ENCODE measurements at places on chromosomes 4 and X.

DNA sequence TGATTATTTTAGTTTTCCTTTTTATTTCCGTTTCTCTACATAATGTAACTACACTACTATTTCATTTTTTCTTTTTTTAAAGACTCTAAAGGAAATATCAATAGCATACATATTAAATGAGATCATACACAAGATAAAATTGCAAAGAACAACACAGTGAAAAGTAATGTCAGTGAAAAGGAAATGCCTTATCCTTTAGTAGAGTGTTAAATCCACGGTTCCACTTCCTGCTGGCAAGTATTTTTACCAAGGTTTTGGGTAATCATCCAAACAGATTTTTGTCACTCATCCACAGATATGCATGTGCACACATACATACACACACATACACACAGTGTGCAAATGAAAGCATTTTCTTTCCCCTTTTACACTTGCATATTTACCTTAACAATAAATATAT, 548.9 kb downstream of the PPP4R3C start:
- DNase-seq = no peak

DNA sequence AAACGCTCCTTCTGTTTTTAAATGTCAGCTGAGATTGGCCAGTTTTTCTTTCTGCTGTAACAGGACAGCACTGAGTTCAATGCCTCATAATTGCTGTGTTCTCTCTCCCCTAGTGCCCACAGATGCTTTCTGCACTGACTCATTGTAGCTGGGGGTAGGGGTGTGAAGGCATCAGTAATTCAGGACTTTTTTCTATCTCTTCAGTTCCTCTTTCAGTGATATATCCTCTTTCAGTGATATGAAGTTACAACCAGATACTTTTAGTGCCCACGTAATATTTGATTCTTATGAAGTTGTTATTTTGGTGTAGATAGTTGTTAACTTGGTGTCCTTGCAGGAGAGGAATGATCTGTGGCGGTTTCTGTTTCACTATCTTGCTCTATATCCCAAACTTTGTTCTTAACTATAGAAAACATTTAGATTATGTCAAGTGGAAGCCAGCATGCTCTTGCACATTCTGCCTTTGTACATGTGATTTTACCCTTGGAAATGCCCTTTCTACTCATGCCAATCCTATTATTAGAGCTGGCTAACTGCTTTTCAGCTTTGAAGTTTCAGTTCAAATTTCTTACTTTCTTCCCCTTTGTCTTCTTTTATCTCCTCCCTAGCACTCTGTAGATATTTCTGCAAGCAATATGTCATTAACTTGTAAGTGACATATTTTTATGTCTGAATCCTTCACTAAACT, 1258.4 kb downstream of the FAM133A start:
- no peak for DNase-seq

DNA sequence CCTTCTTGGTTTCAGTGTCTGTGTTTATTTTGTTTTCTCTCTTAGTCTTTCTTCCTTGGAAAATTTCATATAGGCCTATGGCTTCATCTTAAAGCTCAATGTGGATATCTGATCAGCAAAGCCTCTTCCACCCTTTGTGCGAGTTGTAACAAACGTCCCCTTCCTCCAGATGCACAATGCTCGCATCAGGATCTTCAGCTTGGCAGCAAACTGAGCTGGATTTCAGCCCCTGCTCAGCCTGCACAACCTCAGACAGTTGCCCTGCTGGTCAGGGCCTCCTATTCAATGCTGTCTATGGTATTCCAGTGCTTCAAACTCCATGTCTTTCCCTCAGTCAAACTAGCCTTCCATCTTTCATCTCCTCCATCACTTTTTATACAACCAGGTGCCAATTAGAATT, 309.4 kb downstream of the ARHGAP24 start:
- DNase-seq = no peak

DNA sequence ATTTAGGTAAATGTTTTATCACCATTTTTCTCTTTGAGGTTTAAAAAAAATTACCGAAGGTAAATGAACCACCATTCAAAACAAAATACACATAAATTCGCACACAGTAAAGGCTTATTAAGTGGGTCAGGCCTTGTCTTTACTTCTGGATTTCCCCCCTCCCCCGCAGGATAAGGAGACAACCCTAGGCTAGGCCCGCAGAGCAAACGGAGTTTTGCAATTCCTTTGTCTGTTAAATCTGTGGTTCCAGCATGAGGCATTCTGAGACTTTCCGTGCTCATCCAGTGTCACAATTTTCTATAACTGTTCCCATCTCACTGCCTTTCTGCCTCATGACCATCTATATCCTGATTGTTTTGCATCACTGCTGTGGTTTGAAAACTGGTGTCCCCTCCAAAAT, 307.4 kb downstream of the DCHS2 start:
- no peak for DNase-seq

- no peak for DNase-seq
Measured at GRCh38 chr4:113825272-113825671, 63.7 kb upstream of the CAMK2D start.

- no peak for DNase-seq
Measured at GRCh38 chr4:174460684-174461083, 61.6 kb downstream of the HPGD start.

DNA sequence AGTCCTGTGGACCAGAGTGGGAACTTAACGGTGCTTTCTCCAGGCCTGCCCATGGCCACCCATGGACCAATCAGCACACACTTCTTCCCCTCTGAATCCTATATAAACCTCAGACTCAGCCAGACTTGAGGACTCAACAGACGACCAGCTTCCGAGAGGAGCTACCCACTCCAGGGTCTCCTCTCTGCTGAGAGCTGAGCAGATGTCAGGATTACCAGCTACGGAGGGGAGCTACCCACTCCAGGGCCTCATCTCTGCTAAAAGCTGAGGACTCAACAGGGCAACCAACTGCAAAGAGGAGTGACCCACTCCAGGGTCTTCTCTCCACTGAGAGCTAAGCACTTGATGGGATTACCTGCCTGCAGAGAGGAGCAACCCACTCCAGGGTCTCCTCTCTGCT, 80.0 kb upstream of the DDX60 start:
- DNase-seq = no peak

GRCh38 chr4:91936311-91936710, 367.5 kb upstream of the GRID2 start:
- no peak for DNase-seq

GRCh38 chr4:159212675-159213293, 109.9 kb downstream of the RAPGEF2 start:
- no peak for DNase-seq

DNA sequence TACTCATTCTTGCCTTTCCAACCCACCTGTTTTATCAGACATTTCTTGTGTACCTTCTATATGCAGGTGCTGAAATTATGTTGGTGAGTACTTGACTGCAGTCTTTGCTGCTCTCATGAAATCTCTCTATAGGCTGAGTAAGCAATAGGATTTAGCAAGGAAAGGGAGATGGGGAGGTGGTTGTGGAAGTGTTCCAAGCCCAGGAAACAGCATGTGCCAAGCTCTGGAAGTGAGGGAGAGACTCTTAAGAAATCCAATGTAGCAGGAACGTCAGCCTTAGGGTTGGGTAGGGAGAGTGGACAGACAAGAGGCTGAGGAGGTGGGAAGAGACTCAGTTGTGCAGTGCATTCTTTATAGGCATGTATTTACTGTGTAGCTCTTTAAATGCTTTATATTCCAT, 5.6 kb downstream of the SEPTIN11 start:
- DNase-seq = no peak

DNA sequence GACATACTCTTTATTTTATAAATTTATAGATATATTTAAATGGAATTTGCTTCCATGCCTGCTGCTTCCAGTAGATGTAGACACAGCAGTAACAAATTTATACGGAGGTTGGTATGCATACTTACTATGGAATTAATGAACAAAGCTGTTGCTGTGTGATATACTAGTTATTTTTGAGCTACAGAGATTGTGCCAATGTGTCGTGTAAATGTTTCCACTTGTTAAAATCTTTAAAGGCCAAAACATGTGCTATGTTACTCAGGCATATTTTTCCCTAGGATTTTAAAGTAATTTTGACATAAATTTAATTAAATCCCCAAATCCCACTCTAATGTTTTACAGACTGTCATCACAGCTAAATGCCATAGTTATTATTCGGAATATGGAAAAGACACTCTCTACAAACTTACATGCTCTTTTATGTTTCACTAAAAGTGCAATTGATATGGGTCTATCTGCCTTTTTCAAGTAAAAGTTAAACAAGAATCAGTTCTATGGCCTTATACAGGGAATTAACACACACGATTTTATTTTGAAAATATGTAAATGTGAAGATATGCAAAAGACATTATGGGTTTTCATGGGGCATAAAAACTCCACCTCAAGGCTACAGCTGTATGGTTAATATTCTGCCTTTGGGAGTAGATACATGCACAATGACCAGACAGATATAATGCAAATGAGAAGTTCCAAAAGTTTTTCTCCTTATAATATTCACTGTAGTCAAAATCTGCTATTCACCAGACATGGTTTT, 256.8 kb downstream of the FSTL5 start:
- DNase-seq = no peak

GRCh38 chr4:53671757-53672156, 80.5 kb upstream of the LNX1 start:
- DNase-seq = no peak

GRCh38 chrX:44431194-44431593, 87.7 kb upstream of the EFHC2 start:
- no peak for DNase-seq

- DNase-seq = no peak
Measured at GRCh38 chr4:90888571-90888970, 761.4 kb downstream of the CCSER1 start.

- DNase-seq = no peak
Measured at GRCh38 chrX:66221856-66222255, 57.8 kb downstream of the HEPH start.

DNA sequence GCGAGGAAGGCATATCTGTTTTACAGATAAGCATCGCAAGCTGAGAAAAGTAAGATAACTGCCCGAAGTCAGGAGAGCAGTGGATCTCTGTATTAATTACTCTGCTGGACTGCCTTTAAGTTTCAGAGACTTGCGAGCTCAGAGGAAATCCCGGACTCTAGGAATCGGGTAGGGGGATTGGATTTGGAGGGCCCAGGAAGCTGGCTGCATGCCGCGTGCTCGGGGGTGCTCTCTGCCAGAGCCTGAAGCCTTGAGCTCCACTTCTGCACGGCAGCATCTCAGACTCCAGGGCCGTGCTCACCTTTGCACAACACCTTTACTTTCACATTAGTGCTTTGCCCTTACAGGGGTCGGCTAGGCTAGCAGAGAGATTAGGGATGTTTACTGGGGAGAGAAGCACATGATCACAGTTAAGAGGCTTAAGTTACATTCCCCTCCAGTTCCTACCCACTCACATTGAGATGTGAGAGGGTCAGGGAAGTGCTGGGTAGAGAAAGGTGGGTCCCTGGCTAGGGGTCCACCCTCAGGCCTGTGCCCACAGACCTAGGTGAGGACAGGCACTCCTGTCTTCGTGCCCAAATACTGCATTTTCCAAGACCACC, 57.0 kb downstream of the TRIML1 start:
- no peak for DNase-seq

DNA sequence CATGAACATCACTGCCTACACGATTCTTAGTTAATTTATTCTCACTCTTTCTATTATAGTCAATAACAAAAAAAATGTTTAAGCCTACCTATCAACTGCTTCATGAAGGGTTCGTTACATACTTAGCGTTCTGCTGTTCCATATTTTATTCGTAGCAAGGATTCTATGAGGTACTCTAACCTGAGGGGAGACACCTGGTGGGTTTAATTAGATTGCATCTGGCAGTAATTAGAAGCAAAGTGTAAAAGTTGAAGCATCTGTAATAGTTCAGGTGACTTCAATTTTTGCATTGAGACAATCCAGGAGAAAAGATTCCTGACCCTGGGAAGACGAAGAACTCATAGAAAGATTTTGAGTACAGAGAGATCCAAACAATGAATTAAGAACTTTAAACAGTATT, 1655.8 kb upstream of the TENM3 start:
- no peak for DNase-seq

GRCh38 chr4:142463206-142463605, 382.9 kb downstream of the INPP4B start:
- DNase-seq = no peak

DNA sequence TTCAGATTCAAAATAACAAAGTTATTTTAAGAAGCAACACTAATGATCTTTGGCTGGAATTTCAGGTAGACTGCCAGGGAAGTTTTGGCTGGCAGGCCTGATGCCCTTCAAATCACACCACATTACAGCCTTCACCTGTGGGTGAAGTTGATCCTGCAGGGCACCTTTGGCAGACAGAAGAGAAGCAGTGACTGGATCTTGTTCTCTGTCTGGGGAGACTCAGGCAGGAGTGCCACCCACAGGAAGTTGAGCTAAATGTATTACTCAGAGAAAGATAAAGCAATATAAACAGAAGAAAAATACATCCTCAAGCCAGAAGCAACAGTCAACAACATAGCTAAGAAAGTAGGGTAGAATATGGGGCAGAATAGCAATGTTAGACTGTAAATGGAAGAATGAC, 12.8 kb upstream of the CFAP299 start:
- no peak for DNase-seq

DNA sequence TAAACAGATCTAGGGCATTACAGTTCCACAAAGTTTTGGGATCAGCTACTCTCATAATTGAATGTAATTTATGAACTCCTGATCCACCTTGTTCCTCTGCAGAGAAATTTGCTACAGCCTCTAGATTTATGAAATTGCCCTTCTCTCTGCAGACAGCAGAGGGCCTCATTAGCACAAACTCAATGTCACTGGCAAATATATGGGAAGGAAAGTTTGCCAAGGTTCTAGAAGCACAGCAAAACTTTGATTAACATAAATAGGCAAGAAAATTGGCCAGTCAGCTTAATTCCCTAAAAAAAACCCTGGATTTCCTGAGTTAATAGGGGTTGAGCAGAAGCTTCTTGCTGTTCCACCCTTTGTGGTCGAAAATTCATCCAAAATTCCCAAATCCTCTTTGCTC, 31.5 kb downstream of the PRPS1 start:
- DNase-seq = no peak

- no peak for DNase-seq
Measured at GRCh38 chr4:145625677-145626622, 6.8 kb downstream of the MMAA start.

DNA sequence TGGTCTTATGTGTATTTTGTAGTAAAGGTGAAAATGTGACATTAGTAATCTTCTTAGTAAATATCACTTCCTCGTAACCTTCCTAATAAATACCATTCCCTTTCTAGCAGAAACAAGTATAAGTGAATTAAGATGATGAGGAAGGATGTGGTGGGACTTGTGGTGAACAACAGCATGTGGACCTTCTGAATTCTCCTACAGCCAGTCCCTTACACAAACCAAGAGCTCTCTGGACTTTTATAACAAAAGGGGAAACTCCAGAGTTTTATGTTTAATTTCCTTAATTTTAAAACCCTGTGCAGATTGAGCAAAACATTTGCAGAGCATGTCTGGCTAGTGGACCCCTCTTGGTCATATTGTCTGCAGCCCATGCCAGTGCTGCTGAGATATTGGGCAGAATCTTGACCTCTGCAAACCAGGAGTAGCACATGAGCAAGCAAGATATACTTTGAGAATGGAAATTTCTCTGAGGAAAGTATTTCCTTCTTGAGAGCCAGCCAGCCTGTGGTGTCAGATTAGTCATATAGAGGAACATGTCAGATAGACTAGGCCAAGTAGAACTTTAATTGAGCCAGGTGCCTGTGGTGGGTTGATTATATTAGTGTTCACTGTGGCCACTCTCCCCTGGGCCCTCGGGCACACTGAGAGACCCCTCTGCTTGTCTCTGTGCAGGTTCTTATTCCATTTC, 328.2 kb downstream of the DKK2 start:
- DNase-seq = no peak

- DNase-seq = no peak
Measured at GRCh38 chr4:42751587-42751986, 94.7 kb upstream of the ATP8A1 start.

GRCh38 chrX:39764441-39764914, 333.3 kb downstream of the BCOR start:
- no peak for DNase-seq

Data from spleen (tissue), 13 donors.